GM10248 (cell line): ENCODE measurements at places on chromosomes 4 and X.

DNA sequence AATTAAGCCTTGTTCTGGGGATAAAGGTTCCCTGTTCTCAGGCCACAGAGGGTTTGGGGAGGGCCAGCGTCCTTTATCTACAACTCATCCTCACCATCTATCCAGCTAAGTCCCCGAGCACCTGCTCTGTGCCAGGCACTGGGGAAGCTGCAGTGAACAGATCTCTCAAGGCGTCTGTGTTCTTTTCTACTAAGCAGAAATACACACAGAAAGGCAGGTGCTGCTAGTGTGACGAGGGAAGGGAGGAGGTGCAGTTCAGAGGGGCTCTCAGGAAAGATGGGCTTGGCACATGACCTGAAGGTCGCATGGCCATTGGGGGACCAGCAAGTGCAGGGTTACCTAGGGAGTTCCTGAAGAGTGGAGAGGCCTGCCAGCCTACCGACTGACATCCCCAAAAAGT, 352.2 kb downstream of the NR3C2 start:
- no peak for DNase-seq

GRCh38 chrX:126339928-126340327, 173.8 kb upstream of the DCAF12L2 start:
- no peak for DNase-seq

- no peak for DNase-seq
These were observed 319.1 kb downstream of the GPAT3 start for GRCh38 chr4:83855044-83855443.

DNA sequence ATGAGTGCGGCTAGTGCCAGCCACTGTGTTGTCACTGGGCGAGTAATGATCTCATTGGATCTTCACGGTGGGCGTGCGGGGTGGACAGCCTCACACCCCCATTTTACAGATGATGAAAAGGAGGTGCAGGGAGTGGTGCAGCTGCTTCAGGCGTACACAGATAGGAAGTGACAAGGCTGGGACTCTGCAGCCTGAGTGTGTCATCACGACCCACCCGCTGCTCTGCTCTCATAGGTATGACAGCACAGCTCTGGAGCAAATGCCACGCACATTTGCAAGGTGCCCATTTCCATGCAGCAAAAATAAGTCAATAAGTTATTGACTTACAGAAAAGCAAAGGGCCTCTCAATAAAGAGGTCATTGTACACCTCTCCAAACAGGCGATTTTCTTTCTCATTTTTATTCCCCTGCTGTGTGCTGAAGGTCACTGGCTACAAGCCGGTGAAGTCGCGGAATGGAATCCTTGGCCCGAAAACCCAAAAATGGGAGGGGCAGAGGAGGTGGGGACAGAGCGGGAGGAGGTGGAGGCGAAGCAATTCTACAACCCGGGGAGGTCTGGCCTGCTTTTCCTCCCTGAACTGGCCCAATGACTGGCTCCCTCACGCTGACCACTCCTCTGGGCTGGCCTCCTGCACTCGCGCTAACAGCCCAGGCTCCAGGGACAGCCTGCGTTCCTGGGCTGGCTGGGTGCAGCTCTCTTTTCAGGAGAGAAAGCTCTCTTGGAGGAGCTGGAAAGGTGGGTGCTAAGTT, at the start of gene SOD3:
SOD3 (plus strand) TSS at position 658 of the 750 bp plus-strand sequence. CDS start 3,949 bp downstream, outside the sequence.
- DNase-seq: no peak

- DNase-seq: no peak
These were observed 635.6 kb upstream of the PCDH10 start for GRCh38 chr4:132513491-132513890.

GRCh38 chr4:41028392-41029076, 185.8 kb downstream of the APBB2 start:
- DNase-seq: no peak

DNA sequence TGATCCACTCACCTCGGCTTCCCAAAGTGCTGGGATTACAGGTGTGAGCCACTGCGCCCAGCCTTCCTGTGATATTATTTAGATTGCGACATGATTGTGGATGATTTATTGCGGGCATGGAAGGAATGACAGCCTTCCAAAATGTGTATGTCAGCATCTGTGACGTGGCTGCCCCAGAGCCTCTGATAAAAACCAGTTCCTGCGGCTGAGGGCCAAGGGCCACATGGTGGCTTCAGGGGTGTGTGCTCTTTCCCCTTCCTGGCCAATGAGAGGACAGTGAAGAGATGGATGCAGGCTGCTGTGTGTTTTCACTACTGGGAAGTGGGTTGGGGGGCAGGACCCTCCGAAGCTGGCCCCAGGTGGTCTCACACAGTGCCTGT, 57.4 kb upstream of the HGFAC start:
- DNase-seq: no peak

DNA sequence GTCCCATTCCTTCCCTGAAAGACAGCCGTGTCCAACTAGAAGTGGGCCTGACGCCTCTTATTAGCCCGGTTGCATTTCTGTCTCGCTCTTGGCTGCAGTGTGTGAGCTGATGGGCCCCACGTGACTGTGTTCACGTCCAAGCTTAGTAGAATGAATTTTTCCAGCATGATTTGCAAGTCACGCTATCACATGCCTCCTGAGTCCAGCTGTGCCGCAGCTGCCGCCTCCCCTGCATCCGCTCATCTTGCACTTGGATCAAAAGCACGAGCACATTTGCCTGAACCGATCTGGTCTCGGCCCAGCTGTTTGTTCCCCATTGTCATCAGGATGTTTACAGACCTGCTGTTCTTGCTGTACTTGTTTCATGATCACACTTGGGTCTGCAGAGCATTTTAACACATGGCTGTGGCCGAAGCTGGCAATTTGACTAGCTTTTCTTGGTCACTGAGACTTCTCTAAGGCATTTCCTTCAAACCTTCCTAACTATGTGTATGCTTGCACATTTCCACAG, 126.5 kb downstream of the KIT start:
- DNase-seq: no peak

DNA sequence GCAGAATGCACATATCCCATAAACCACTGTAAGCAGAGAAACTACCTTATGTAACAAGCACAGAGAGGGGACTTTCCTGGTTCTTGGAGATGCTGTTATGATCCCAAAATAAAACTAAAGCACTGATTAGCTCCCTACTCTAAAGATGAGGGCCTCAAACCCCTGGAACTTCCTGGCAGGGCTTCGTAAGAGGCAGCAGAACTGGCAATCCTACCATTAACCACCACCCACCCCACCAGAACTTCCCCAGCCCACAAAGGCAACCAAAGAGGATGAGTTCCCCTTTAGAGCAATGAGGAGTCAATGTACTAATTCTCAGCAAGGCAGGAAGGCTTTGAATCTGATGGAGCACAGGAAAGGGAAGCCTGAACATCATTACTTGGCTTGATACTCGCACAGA, 436.5 kb upstream of the FRG1 start:
- DNase-seq: no peak

DNA sequence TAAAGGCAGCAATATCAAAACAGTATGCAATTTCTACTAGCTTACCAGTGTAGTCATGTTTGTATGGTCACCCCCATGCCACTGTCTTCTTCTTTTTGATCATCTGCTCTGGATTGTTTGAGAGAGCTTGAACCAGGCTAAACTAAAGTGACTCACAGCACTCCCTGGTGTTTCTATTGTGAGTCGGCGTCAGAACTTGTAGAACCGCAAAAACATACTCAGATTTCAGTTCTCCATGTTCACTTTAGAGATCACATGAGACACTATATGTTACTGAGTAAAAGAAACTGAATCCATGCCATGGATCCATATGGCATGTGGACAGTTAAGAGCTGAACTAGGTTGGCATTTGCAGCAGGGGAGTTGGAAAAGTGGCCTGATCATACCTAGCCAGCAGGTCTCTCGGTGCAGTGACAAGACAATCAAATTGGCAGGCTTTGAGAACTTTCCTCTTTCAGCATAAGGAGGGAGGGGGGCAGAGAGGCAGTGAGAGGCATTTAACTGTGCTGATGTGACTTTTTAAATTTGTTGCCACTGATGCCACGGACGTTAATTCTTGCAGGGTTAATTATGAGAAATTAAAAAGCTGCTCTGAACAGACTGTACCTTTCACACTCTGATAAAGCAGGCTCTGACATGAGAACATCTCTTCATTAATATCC, 88.4 kb downstream of the AFF2 start:
- DNase-seq: no peak

DNA sequence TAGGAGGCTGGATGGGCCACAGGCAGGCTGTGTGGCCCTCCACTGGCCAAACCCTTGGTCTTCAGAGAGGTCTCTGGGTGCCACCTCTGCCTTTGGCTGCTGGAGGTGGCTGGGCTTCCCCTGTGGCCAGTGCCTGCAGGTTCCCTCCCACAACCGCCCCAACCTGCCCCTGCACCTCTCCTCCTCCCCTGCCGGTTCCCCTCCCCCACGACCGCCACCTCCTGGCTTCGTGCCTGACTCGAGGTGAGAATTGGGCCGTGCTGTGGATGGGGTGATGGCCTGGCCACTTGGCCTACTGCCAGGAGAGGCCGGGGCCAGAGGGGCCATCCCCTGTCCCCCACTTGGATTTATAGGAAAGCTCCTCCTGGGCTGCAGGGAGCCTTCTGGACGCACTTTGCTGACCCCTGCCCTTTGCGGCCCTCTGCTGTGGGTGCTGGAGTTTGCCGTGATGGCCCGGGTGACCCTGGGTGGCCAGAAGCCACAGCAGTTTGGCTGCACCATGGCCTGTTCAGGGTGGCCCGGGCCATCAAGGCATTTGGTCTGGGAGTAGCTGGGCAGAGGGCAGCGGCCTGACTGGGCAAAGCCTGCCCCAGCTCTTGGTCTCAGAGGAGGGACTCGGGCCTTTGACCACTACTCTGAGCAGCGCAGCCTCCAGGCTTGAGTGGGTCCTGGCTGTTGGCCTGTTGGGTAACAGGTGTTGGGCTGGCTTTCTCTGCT, 3.8 kb downstream of the NAT8L start:
- no peak for DNase-seq

- DNase-seq: no peak
These were observed 18.5 kb upstream of the ASB5 start for GRCh38 chr4:176287546-176287945.

DNA sequence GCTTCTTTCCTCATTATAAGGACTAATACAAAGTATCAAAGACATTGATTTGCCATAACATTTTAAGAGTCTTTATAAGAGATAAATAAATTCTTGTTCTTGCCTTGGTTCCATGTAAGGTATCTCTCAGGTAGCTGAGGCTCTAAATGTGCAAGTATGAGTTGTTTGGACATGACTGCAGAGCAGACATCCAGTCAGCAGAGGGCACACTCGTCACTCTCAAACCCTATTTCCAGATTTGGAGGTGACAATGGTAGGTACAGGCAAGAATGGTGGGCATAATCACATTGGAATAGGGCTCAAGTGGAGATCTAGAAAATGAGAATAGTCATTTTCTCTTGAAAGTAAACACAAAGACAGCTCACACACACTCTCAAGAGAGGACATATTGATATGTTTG, 133.3 kb upstream of the ZIC3 start:
- no peak for DNase-seq

- DNase-seq: no peak
These were observed 94.4 kb downstream of the GRIA2 start for GRCh38 chr4:157314906-157315305.

- DNase-seq: no peak
These were observed 118.4 kb upstream of the WDR17 start for GRCh38 chr4:175947117-175947722.

DNA sequence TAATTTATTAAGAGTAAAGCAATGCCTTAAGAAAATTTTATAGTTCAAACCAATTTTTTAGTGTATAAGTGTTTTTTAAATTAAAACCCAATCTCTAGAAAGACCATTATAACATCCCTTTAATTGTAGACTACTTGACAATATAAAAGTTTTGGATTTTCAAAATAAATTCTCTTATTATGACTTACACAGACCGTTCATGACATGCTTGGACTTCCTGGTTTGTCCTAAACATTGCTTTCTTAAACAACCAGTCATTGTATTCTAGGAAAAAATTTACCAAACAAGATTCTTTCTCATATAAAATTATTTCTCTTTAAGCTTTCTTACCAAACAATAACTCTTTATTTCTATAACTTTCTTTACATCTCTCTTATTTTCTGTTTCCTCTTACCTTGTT, 49.0 kb upstream of the CXorf51A start:
- no peak for DNase-seq

GRCh38 chr4:108013955-108014354, 24.3 kb downstream of the HADH start:
- no peak for DNase-seq

DNA sequence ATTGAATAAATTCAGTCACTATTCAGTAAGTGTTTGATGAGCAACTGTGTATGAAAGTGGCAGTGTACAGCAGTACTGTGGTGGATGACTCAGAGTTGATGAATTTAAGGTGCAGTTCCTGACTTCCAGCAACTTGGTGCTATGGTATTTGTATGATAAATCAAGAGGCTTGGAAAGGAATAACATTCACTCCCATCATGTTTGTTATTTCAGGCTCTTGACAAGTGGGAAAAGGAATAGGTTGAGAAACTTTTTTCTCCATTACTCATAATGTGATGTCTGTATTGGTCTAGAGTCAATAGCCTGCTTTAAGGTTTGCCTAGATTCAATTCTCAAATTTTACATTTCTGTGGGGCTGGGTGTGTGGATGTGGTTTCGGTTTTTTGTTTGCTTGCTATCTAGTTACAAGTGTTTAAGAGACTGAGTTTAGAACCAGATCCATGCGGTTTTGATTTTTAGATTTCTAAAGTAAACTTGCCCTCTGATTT, 35.1 kb upstream of the CYP2U1 start:
- no peak for DNase-seq

- no peak for DNase-seq
These were observed 4.6 kb downstream of the MAGIX start for GRCh38 chrX:49166914-49167739.

- no peak for DNase-seq
These were observed 70.8 kb downstream of the ADRA2C start for GRCh38 chr4:3836756-3837601.
